Natural killer cell (primary cell): ENCODE measurements at places on chromosomes 11 and 22.

GRCh38 chr11:85787168-85787567 lies 23.8 kb downstream of the SYTL2 start:
- no peak for DNase-seq

GRCh38 chr11:24779791-24780190 lies 282.9 kb downstream of the LUZP2 start:
- no peak for DNase-seq

- DNase-seq, result no peak
These were observed 20.3 kb downstream of the WNT11 start for GRCh38 chr11:76185931-76186401.

GRCh38 chr11:19444231-19444630 lies 203.5 kb upstream of the E2F8 start:
- DNase-seq, result no peak

- DNase-seq, result no peak
These were observed 1.0 kb upstream of the PLEKHB1 start for GRCh38 chr11:73645121-73645969.

DNA sequence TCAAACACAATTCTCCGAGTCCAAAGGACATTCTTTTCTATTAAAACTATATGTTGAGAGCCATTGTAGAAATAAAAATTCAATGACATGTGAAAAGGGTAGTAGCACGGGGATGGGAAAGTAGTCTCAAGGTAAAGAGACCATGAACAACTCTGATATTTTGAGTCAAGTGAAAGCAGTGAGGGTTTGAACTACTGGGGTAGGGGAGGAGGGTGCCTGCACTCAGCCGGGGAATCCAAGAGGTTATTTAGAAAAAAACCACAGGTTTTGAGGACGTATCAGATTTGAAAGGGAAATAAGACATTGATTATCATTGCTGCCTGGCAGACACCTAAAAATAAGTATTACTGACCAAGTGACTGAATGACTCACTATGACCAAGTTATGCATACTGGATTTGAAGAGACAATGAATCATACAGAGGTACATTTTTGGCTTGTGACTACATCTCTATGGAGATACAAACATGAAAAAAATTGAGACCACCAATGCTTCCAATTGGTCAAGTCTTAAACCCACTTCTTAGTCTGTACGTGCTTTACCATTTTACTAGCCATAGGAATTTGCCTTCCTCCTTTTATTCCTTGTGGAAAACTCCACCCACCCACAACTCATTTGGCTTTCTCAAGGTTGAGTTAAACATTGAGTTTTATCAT lies 2.2 kb upstream of the OR52H1 start:
- no peak for DNase-seq

- DNase-seq, result no peak
These were observed 80.5 kb downstream of the PGR start for GRCh38 chr11:101049123-101049522.
